ENCODE measurements at places on chromosomes 6 and 20. TPM values are rescaled to one million over a fixed set of nuclear protein-coding genes. Genes with fewer than 3 reads are reported as not detected.

The FAM184A gene
- 0.85 TPM for total RNA-seq

The CALHM4 gene
- 0.19 TPM for total RNA-seq

The REPS1 gene
- total RNA-seq, result 34.4 TPM

The PHACTR3 gene
- not detected for total RNA-seq

The C2 gene
- total RNA-seq, result 6.8 TPM

The ZNF311 gene
- total RNA-seq, result 2.3 TPM

The HLA-DRB1 gene
- 3.7 TPM for total RNA-seq

Measured in regular cardiac myocyte (primary cell).